ENCODE measurements at places on chromosomes 12 and 14. TPM values are rescaled to one million over a fixed set of nuclear protein-coding genes. Genes with fewer than 3 reads are reported as not detected.

Gene RFC5
- total RNA-seq, result 11.5 TPM

Gene SMIM10L1
- total RNA-seq, result 5.4 TPM

Gene SYCP3
- total RNA-seq, result not detected

GRCh38 chr12:114011711-114012110, 45.6 kb upstream of the RBM19 start:
- DNase-seq, result no peak

GRCh38 chr14:24150993-24151392, 3.7 kb downstream of the RNF31 start:
- DNase-seq, result no peak

- no peak for DNase-seq
Measured at GRCh38 chr12:1907652-1908611, 10.5 kb downstream of the CACNA2D4 start.

DNA sequence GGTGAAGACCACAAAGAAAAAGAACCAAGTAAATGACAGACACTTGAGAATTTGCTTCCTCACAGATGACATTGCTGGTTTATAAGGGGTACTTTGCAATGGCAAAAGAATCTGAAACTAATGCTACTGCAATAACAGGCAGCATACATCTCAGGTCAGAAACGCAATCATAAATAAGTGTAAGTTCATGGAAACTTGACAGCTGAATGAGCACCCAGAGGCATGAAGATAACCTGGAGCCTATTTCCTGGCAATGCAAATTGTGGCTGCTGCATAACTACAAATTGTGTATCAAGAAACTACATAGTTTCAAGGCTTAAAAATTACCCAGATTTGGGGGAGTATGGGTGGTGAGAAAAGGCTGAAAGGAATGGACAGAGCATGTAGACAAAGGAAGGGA, 8.5 kb upstream of the MYO1A start:
- no peak for DNase-seq

DNA sequence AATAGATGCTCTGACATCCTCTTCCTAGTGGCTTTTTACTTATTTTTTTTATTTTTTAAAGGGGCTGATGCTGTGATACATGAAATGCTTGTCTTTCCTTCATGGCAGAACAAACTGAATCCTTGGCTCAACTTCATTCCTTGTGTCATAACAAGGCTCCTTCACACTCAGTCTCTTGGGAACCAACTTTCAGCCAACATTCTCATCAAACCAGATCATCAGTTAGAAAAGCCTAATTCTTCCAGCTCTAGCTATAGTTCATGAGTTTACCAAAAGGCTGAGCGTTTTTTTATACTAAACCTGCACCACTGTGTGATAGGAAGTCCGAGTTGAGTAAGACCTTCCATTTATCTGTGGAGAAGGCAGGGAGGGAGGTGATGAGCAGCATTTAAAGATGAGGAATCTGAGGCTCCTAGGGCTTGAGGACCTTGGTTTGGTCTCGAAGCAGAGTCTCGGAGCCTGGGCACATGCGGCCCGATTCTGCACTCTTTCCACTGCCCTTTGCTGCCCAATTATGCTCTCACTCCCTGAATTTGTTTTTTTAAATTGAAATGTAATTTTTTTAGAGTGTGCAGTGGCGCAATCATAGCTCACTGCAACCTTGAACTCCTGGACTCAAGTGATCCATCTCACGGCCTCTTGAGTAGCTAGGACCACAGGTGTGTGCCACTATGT, 8.2 kb downstream of the GPRC5D start:
- peak; percentile 49 for DNase-seq

DNA sequence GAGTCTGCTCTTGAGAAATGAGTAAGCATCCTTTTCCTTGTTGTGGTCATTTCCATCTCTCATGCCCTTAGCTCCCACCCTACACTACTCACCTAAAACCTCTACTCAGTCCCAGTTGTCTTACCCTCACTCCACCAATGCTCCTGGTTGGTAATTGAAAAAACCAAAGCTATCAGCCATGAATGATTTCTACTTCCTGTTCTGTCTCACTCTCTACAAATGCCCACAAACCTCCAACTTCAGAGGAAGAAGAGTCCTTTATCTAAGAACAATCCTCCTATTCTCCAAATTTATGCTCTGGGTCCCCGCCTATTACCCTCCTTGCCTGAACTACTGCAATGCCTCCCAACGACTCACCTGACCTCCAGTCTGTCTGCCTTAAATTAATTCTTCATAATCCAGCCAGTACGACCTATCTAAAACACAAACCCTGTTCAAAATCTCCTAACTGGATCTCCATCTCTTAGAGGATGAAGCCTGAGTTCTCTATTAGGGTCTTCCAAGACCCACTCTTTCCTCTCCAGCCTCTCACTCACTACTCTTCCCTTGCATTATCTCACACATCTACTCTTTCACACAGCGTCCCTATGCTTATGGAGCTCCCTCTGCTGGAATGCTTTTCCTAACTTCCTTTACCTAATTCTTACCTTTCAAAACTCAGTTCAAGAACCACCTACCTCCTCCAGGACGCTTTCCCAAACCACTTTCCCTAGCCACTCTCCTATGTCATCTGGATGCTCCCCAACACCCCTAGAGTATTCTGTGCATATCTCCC, 2.2 kb downstream of the DHRS1 start:
- no peak for DNase-seq

DNA sequence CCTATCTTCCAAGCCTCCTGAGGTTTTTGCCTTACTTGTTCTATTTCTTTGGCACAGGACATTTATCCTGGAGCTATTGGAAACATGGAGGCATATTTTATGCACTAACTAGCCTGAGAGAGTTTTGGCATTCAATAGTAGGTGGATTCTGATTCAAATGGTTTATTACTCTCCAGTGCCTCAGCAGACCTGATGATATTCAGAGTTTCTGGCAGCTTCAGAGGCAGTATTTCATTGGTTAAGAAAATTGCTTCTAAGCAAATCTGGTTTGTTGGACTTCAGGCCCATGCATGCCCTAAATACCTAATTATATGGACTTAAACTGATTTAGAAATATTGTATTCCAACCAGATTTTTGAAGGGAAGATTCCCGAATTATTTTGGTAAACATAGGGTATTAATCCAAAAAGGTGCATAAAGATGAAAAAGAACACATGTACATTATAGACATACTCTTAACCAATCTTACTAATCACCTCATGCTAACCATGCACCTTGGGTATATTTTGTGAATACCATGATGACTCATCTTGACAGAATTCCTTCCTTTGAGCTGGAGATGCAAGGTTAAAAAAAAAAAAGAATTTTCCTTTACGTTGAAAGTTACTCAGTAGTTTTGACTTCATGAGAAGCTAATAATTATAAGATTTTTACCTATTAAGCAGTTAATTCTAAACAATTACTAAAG, 44.3 kb upstream of the KTN1 start:
- no peak for DNase-seq

DNA sequence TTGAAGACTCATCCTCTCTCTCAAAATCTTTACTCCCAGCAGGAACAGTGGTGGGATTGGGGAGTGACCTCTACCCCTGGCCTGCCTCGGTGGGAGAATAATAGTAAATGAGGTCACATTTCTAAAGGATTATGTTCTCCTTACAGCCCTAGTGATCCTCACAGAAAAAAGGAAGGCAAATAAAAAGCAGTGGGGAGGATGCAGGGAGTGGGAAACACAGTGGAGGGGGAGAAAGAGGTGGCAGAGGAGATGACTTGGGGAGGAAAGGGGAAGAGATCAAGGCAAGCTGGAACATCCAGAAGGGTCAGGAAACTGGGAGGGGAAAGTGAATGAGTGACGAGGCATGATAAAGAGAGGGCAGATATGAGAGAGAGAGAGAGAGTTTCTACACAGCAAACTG, 8.3 kb upstream of the SYNDIG1L start:
- peak; percentile 2 for DNase-seq

- no peak for DNase-seq
Measured at GRCh38 chr12:55797550-55797949, 20.0 kb downstream of the SARNP start.

- DNase-seq, result no peak
Measured at GRCh38 chr12:109555431-109556315, 17.6 kb downstream of the MMAB start.

DNA sequence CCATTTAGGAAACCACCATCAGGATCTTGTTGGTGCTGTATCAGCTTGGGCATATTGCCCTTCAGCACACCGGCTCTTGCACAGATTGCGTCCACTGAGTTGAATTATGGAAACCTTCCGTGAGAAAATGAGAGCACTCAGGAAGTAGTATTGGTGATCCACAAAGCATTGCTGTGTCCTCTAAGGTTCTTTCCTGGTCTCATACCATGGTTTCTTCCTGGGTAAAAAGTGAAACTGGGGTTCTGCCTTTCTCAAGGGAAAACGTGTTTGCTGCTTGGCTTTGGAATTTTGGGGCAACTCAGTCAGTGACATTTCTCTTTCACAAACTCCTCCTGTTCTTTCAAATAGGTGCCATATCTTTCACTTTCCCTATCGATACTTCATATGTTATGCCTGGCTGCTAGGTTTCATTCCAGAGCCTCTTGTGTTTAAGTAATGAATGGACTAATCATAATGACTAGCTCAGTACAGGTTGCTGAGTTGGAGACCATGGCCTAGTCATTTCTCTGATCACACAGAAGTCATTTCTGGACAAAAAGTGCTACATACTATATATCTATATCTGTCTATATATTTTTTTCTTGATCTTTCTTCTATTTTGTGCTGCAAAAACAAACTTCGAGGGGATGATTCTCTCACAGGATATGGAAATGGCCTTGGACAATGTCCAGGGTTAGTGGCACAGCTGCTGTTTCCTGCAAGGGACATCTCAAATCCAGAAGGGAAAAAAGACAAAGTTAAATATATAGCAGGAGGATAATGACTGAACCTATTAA, 423.4 kb downstream of the ZFP36L1 start:
- no peak for DNase-seq

DNA sequence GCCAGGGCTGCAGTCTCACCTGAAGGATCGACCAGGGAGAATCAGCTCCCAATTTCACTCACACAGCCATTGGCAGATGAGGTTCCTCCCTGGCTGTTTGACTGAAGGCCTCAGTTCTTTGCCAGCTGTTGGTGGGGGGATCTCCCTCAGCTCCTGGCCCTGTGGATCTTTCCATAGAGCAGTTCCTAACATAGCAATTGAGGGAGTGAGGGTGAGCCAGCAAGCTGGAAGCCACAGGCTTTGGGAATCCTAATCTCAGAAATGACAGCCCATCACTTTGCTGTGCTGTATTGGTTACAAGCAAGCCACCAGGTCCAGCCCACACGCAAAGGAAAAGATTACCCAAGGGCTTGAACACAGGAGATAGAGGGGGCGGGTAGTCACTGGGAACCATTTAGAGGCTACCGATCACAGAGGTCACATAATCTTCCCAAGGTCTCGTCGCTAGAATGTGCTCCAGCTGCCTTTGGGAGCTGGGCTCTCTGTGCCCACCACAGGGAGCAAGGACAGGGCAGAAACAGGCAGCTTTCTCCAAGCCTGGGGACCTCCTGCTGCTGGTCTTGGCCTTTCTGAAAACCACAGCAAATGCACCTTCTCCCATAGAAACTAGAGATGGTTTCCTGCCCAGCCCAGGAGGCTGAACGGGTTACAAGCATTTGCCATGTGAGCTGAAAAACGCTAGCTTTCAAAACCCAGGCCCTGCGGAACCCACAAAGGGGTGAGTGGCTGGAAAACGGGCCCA, 4.6 kb upstream of the OTUB2 start:
- DNase-seq, result no peak

DNA sequence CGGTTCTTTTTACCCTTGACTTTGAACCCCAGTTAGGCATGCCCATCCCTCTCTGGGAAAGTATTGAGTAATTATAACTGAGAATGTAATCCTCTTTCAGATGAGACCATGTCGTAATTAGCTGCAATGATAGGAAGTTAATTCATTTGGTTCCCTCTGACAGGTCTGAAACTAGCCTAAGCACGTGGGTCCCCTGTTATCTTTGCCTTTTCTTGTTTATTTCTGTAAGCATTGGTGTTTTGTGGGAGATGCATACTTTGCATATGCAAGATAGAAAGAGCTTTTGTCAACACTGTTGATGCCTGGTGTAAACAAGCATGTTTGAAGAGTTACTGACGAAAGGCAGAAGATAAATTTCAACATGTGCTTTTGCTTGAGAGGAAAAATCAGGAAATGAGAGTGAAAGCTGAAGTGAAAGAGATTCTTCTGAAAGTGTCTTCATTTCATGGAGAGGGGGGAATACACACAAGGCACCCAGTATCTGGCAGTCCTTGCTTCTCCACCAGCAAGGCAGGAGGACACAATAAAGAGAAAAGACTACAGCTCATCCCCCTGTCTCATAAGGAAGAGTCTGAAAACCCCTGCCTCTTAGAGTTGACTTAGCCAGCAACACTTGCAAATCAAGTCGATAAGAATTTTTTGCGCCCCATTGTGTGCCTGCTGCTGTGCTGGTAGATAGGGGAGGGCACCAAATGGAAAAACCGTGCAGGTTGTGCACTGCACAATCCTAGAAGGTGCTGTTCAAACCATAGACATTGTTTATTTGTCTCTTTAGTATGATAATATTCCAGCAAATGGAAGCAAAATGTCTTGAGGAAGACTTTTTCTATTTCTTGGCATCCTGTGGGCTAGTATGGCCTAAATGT, 77.8 kb downstream of the SLC24A4 start:
- DNase-seq, result no peak

DNA sequence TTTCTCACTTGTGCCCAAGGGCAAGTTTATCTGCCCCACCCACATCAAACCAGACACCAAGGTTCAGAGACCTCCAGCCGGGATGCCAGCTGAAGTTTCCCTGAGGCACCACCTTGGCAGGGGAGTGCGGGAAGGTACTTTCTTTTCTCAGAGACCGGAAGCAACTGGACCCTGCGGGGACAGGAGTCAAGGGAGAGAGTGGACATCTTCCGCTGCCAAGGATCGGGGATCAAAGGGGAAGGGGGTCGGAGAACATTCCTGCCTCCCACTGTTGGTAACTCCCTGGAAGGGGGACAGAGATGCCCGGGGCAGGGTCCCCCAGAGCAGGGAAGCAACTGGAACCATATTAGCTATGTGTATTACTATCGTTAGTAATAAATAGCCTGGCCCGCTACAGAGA, 161.8 kb downstream of the DICER1 start:
- DNase-seq, result no peak

DNA sequence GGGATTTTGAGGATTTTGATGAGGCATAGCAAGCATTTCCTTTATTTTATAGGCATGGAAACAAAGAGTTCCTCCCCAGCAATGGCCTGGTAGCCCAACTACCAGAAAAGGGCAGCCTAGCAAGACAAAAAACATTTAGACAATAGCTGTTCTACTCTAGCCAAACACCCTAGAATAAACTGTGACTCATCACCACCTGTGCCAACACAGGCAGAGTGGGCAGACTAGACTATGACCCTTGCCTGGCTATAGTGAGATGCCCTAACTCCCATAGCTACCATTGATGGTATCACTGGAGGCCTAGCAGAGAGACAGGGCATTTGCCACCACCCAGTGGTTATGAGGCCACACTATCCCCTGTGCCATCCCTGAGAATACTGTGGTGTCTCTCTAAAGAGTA, 15.5 kb upstream of the CCER1 start:
- DNase-seq, result no peak

DNA sequence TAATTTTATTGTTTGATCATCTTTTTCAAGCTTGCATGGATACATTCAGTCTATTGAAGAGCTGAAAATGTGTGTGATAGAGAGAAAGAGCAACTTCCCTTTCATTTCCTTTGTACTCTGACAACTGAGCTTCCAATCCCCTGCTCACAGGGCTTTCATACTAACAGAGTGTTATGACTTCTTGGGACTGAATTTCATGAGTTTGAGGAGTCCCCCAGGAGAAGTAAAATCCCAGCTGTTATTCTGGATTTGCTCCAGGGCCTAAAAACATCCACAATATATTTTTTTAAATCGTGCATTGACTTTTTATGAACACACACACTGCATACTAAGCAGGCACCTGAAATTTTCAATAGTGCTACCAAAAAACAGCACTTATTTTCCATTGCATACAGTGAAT, 195.8 kb upstream of the CAND1 start:
- no peak for DNase-seq

- no peak for DNase-seq
Measured at GRCh38 chr12:63875703-63876102, 31.2 kb downstream of the SRGAP1 start.
